ENCODE measurements at places on chromosomes 13 and 19.

GRCh38 chr19:49148784-49149651, 6.2 kb downstream of the HRC start:
- peak; percentile 98 for DNase-seq

- peak; percentile 91 for DNase-seq
These were observed 9.3 kb downstream of the EPHX3 start for GRCh38 chr19:15222738-15223648.

GRCh38 chr13:64755961-64756360, 2474.2 kb downstream of the PCDH9 start:
- DNase-seq = no peak

GRCh38 chr13:49082653-49083536, 107.2 kb downstream of the FNDC3A start:
- DNase-seq = no peak

GRCh38 chr13:111359237-111359915, 38.9 kb downstream of the TEX29 start:
- DNase-seq = no peak

- DNase-seq = no peak
These were observed 5.8 kb downstream of the FCHO1 start for GRCh38 chr19:17757125-17757524.

GRCh38 chr19:9610484-9611113, 10.4 kb downstream of the ZNF561 start:
- no peak for DNase-seq

- no peak for DNase-seq
These were observed 403.6 kb downstream of the SPRY2 start for GRCh38 chr13:79937311-79937710.

GRCh38 chr13:41652735-41653361, 195.5 kb downstream of the RGCC start:
- no peak for DNase-seq

GRCh38 chr19:13974073-13974472, 21.8 kb downstream of the DCAF15 start:
- DNase-seq = no peak

DNA sequence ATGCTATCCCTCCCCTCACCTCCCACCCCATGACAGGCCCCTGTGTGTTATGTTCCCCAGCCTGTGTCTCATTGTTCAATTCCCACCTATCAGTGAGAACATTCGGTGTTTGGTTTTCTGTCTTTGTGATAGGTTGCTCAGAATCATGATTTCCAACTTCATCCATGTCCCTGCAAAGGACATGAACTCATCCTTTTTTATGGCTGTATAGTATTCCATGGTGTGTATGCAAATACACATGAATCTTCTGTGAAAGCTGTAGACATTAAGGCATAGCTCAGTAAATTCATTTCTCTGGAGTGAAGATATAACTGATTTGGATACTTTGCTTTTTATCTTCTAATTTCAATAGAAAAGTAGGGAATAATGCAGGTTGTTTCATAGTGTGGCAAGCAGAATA, 125.8 kb upstream of the C1QTNF9B start:
- no peak for DNase-seq

DNA sequence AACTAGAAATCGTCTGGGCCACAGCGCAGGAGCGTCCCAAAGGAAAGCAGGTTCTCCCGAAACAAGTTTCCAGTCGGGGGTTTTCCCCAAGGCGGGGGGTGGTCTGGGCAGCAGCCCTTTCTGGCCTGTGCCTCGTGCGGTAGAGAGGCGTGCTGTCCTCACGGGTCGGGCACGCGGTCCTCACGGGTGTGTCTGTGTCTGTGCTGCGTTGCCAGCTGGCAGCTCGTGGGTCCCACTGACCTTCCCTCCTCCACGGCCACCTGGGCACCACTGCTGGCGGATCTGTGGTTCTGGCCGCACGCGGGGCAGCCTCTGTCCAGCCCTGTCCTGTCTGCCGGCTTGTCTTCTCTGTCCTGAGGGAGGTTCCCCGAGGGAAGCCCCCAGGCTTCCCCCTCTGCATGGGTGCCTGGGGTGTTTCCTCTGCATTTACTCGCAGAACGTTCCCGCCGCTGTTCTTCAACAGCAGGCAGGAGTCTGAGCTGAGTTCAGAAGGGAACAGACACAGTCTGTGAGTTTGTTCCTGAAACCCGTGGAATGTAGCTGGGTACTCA, 98.2 kb upstream of the MCF2L start:
- no peak for DNase-seq

- no peak for DNase-seq
These were observed 172.4 kb downstream of the SLC7A1 start for GRCh38 chr13:29423050-29423449.

GRCh38 chr13:30235216-30235615, 72.1 kb downstream of the KATNAL1 start:
- no peak for DNase-seq

- DNase-seq = no peak
These were observed 1.6 kb upstream of the FARSA start for GRCh38 chr19:12935071-12935470.

DNA sequence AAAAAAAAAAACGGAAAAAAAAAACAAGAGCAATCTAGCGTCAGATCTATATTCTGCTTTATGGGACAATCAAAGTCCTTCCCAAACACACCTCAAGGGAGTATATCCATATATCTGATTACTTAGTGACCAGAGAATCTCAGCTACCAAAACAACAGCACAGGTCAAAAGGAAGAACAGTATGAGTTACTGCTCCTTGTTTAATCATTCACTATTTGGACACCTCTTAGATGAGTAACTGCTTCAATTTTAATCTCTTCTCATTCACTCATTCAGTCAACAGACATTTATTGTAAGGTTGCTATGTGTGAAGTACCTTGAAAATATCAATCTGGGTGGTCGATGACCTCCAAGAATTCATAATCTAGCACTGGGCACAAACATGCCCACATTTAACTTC, 193.2 kb downstream of the IRS2 start:
- DNase-seq = no peak

DNA sequence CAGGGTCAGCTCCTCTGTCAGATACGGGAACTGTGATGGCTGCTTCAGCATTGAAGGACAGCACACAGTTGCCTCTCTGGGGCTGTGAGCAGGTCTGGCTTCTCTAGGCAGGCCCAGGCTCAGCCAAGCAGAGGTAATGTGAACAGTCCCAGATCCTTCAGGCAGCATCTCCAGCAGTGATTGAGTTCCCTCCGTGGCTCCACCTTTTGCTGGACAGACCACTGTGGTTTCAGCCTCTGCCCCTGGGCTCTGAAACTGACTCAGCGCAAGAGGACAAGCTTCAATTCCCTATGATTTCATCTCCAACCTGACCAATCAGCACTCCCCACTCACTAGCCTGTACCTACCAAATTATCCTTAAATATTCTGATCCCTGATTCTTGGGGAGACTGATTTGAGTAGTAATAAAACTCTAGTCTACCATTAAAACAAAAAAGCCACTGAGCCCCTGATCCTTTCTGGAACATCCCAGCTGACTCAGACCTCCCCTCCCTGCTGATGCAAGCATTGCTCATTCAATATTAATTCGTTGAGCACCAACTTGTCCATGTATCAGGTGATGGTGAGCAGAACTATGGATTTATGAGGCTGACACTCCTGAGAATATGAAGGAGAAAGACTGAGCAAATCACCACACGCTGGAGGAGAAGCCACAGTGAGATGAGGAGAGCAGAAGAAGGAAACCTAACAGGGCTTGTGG, 16.7 kb downstream of the GSX1 start:
- no peak for DNase-seq

DNA sequence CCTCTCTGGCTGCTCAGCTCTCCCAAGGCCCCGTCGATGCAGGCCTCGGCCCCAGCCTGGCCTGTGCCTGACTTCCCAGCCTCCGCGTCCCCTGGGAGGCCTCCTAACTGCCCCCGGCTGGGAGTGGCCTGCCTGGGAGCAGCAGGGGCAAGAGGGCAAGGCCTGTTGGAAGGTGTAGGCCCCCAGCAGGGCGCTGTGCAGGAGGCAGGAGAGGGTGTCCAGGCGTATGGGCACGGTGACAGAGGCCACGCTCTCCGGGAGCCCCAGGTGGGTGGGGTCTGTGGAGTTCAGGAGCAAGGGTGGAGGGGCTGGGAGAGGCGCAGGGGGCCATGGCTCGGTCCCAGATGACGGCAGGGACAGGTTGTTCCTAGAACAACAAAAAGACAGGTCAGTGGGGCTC, 1.2 kb downstream of the C19orf84 start:
- no peak for DNase-seq

DNA sequence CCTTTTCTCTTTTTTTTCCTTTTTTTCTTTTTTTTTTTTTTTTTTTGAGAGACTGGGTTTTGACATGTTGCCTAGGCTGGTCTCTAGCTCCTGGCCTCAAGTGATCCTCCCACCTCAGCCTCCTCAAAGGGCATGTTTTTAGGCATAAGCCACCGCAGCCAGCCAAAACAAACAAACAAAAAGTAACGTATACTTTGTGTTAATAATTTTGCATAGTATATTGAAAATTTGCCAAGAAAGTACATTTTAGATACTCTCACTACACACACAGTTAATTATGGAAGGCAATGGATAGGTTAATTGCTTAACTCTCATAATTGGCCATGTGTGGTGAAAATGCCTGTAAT, 1.6 kb upstream of the RAB11B start:
- DNase-seq = no peak

DNA sequence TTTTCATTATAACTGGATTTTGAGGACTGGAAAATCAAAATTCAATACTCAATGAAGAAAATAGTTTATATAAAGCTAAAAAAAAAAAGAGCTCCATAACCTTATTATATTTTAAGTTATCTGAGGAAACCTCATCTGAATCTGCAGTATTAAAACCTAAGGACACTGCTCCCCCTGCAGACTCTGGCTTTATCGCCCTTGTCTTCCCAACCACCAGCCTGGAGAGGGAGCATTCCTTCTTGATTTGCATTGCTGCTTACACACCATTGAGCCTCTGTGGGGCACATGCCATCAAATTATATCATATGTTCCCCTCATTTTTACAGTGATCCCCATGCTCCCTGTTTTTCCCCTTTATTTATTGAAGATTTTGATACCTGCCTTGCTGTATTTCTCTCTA, 871.4 kb upstream of the GPC6 start:
- no peak for DNase-seq

DNA sequence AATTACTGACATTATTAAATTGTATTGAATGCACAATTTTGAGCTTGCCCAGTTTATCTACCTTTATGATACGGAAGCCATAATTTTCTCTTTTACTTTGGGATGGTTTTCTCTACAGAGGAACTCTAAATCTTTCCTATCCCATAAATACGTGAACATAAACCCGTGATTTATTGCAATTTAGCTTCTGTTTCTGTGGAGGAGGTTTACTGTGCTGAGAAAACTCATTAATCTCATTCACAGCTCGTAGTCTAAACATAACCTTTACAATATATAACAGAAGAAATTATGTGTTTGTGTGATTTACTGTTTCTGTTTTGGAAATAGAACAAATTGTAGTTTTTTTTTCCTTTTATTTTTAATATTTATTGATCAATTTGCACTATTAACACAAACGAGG, 207.1 kb upstream of the PCDH9 start:
- DNase-seq = no peak

DNA sequence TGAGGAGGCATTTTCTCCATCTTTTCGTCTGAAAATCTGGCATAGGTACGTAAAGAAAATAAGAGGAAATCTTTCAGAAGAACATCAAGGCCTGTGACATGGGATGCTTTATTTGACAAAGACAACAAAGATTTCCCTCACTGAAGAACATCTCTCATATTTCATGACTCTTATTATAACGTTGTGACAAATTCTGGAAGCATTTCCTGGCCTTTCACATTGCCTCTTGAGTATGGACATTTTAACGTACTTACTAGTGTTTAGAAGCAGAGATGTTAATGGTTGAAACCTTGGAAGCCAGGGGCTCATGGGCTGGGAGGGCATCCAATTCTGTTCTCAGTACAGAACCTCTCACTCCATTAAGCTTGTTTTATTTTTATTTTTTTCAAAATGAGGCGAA, 210.8 kb downstream of the DCT start:
- no peak for DNase-seq

GRCh38 chr13:22218797-22219196, 547.9 kb downstream of the FGF9 start:
- no peak for DNase-seq

DNA sequence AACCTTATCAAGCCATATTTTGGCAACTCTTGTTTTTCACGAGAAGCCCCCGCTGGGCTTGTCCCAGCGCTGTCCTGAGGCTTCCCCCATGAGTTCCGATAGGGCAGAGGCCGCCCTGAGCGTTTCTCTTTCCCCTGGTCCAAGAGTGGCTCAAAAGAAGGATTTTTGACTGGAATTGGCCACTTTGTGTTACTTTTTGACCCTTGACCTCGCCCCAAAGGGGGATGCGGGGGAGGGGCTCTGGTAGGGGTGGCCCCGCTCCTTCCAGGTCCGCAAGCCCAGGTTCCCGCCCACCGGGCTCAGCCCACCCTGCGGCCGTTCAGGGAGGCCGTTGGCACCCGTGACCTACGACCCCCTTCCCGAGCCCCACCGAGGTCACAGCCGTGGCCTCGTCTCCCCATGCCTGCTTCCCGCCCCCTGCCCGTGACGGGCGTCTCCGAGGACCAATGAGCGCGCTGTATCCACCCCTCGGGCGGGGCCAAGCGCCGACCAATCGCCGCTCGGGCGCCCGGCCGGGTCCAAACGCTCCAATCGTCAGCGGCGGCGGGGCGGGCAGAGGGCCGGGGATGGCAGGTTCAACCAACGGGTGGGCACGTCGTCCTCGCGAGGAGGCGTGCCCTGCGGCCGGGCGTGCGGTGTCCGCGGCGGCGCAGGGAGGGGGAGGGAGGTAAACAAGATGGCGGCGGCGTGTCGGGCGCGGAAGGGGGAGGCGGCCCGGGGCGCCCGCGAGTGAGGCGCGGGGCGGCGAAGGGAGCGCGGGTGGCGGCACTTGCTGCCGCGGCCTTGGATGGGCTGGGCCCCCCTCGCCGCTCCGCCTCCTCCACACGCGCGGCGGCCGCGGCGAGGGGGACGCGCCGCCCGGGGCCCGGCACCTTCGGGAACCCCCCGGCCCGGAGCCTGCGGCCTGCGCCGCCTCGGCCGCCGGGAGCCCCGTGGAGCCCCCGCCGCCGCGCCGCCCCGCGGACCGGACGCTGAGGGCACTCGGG, at the start of gene STK11:
Gene STK11 (plus strand): TSS at position 665 of the 986 bp plus-strand sequence. CDS start 1,136 bp downstream, outside the sequence.
- DNase-seq = peak; percentile 99

GRCh38 chr13:64248371-64249065, 2832.9 kb upstream of the PCDH20 start:
- no peak for DNase-seq

GRCh38 chr13:32209652-32210051, 105.5 kb downstream of the ZAR1L start:
- no peak for DNase-seq

GRCh38 chr13:46676378-46676725, 120.6 kb downstream of the ESD start:
- DNase-seq = no peak

GRCh38 chr13:77009011-77009410, 17.1 kb downstream of the CLN5 start:
- DNase-seq = no peak

DNA sequence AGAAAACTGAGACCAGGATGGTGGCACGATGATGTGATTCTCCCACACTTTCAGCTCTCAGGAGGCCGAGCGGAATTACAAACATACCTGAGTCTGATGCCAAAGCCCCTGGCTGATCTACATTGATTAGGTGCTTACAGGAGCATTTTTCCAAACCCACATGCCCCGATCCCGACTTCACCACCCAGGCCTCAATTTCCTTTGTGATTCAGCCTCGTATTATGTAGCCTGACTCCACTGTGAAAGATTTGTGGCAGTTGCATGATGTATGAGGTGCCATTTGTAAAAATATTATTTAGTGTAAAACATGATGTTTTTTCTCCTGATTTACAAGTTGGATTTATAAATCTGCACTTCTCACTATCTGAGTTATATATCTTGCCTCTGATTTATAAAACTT, 118.0 kb downstream of the TSHZ3 start:
- no peak for DNase-seq

GRCh38 chr19:33634361-33635091, 12.8 kb downstream of the CHST8 start:
- DNase-seq = no peak
